Stimulated activated CD8-positive, alpha-beta memory T cell treated with anti-CD3 and anti-CD28 coated beads, Interleukin-15, amount 100 ng/mL, for 4 hours (primary cell): ENCODE measurements at places on chromosomes 6 and 20.

- no peak for DNase-seq
These were observed 281.1 kb downstream of the SYNE1 start for GRCh38 chr6:152356016-152356415.

- DNase-seq: no peak
These were observed 228.8 kb downstream of the ADGRG6 start for GRCh38 chr6:142530566-142530965.

DNA sequence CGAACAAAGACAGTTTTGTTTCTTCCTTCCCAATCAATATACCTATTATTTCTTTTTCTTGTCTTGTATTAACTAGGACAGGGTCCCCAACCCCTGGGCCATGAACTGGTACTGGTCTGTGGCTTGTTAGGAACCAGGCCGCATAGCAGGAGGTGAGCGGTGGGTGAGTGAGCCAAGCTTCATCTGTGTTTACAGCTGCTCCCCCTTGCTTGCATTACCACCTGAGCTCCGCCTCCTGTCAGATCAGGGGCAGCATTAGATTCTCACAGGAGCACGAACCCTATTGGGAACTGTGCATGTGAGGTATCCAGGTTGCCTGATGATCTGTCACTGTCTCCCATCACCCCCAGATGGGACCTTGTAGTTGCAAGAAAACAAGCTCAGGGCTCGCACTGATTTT lies 151.9 kb downstream of the CDKAL1 start:
- DNase-seq: no peak

DNA sequence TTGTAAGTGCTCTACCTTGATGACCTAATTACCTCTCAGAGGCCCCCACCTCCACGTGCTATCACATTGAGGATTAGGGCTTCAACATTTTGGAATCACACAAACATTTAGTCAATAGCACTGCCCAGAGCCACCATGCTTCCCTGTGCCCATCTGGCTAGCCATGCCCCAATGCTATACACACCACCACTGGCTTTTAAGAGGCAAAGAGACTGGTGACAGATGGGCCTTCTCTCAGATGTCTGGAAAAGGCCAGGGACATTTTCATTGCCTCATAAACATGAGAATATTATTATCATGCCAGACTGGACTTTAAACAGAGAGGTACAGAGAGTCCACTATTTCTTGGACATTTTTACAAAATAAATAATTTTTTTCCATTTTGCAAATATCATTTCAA lies 29.8 kb downstream of the TRMT6 start:
- DNase-seq: no peak

- DNase-seq: no peak
These were observed 31.2 kb downstream of the TNFRSF21 start for GRCh38 chr6:47278545-47278944.

DNA sequence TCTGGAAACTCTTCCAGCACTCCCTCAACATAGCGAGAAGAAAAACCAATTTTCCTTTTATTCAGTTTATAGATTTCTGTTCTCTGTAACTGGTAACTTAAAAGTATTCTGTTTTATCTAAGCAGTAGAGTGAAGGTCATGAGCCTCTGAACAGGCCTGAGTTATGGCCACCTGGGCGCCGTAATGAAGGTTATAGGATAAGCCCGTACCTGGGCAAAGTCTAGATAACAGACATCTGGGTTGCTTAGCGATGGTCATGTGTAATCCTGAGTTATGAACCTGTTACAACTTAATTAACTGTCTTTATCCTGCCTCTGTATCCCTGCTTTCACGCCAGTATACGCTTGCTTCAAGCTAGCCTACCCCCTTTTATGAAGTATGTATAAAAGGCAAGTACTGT lies 13.0 kb upstream of the FAM217A start:
- no peak for DNase-seq
